Mesothelial cell of epicardium (in vitro differentiated cells): ENCODE measurements at places on chromosomes 4 and X. TPM values are rescaled to one million over a fixed set of nuclear protein-coding genes. Genes with fewer than 3 reads are reported as not detected.

DNA sequence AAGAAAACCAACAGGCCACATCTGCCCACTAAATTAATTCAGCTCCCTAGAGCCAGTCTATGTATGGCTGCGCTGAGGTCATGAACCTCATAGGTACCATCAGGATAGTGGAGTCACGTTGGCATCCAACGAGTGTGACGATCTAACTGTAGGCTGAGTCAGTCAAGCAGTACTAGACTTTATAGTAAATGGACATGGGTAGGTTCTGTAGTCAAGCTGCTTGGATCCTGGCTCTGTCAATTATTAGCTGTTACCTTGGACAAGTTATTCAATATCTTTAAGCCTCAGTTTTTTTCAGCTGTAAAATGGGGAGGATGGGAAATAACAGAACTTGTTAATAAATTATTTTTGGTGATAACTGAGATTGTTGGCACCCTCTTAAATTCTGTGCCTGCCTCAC is 432.4 kb upstream of the RASGEF1B start:
- no peak for DNase-seq

- no peak for DNase-seq
Measured at GRCh38 chr4:74118600-74119338, 19.8 kb upstream of the CXCL2 start.

- DNase-seq, result no peak
Measured at GRCh38 chrX:45889471-45889870, 655.8 kb downstream of the ZNF674 start.

DNA sequence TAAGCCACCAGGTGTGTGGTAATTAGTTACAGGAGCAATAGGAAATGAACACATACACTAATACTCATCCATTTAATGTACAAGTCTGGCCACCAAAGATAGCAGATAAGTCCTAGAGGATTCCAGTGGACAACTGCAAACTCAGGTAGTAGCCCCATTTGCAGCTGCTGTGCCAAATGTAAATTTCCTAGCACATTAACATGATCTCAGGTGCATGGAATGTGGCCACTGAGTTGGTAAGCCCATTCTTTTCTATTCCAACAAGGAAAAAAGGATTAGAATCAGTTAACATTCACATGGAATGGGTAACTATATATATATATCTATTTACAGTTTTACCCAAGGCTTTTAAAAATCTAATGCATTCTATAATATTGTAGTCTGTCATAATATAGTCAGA is 23.3 kb upstream of the FRAS1 start:
- no peak for DNase-seq

GRCh38 chrX:94051926-94052325 is 377.9 kb downstream of the FAM133A start:
- no peak for DNase-seq

DNA sequence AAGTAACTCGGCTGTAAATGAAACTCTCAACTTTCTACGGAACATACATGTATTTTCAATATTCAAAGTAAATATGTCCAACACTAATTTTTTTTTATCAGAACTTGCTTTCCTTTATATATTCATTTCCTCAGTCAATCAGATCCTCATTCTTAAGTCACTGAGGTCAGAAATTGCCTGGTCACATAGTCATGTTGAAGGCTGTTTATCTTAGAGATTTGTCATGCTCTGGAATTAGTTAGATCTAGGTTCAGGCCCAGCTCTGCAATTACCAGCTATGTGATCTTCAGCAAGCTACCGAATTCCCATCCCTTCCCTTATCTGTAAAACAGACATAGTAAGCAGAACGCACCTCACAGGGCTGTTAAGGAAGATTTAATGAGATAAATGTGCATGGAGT is 228.8 kb downstream of the SPCS3 start:
- no peak for DNase-seq

GRCh38 chrX:10582215-10582733 is 38.1 kb downstream of the MID1 start:
- no peak for DNase-seq

- no peak for DNase-seq
Measured at GRCh38 chr4:125434136-125434535, 119.4 kb downstream of the FAT4 start.

DNA sequence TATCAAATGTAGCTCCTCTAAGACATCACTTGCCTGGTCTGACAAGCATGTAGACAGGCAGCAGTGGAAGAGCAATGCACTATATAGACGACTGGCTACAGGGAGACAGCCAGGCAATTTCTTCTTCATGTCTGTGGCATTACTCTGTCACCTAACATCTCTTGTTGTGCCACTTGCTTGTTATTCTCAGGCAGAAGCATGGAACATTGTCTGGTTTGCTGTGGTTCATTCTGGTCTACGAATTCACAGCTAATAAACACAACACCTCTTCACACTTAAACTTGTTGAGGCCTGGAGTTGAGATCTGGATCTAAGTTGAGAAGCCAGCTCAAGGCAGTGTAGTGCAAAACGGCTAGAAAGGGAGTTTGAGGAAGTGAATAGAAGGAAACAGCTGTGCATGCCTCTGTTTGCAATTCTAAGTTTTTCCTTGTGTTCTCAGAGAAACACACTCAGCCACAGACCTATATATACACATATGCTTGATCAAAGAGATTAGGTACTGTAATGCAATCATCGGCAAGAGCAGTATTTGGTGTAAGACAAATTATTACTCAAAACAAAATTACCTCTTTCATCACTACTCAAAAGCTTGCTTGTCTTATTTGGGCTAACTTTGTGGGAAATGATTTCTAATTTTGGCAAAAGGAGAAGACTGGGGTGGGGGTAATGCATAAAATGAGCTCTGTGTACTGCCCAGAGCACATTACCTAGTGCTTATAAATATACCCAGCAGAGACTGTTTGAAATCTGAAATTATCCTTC is 243.8 kb downstream of the PPP3CA start:
- DNase-seq, result no peak

- DNase-seq, result no peak
Measured at GRCh38 chr4:173666-174314, 49.5 kb downstream of the ZNF718 start.

DNA sequence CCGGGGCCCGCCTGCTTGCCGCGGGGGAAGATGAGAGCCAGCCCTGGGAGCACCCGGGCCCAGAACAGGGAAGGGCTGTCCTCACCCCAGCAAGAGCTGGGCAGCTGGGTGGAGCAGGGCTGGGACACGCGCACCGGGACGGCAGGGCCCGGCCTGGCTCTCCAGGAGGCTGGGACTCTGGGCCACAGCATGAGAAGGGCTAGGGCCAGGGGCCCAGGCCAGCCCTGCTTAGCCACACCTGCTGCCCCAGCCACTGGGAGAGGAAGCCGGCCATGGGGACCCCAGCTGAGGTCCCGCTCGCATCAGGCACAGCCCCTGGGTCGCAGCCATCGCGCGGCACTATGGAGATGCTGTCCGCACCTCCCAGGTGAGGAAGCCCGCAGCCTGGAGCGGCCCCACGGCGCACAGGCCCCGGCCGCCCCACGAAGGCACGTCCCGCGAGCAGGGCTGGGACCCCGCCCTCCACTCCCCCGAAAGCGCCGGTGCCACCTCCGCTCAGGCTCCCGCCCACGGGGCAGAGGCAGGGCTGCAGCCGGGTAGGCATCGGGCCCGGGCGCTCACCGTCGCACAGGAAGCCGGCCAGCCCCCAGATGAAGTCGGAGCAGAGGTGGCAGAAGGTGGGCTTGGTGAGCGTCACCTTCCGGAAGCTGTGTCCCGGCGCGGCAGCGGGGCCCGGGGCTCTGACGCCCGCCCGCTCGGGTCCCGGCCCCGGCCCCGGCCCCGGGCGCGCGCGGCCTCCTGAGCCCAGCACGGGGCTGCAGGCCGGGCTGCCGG is 531 bp downstream of the DGKQ start:
- no peak for DNase-seq

DNA sequence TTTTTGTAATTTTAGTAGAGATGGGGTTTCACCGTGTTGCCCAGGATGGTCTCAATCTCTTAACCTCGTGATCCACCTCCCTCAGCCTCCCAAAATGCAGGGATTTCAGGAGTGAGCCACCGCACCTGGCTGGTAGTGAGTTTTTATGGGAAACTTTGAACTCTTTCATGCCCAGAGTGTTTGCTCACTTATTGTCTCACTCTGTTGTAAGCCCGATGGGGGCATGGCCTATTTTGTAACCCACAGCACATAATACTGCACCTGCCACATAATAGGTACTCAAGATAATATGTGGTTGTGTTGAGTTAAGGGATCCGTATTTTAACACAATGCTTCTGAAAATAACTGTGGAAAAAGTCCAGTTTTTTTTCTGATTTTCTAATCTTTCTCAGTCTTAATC is 109.6 kb upstream of the GIMD1 start:
- no peak for DNase-seq

GRCh38 chr4:127211650-127212560 is 420.9 kb upstream of the INTU start:
- no peak for DNase-seq

GRCh38 chr4:54276641-54277430 is 47.7 kb downstream of the PDGFRA start:
- no peak for DNase-seq

DNA sequence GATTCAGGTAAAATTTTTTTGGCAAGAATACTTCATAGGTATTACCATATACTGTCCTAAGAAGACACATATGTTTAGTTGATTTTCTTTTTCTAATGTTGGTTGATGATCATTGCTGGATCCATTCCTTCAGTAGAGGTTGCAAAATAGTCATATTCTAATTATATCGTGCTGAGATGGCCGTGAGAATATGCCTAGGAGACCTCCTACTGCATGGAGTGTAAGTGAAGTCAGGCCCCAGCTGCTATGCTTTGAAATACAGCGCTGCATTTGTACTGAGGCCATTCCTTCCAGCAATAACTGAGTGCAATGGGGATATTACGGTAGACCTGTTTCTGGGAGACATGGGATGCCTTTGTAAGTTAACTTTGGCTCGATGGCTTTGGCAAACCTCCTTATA is 6.7 kb upstream of the PLAC8 start:
- DNase-seq, result no peak

GRCh38 chr4:63708661-63709060 is 700.6 kb downstream of the TECRL start:
- DNase-seq, result no peak

DNA sequence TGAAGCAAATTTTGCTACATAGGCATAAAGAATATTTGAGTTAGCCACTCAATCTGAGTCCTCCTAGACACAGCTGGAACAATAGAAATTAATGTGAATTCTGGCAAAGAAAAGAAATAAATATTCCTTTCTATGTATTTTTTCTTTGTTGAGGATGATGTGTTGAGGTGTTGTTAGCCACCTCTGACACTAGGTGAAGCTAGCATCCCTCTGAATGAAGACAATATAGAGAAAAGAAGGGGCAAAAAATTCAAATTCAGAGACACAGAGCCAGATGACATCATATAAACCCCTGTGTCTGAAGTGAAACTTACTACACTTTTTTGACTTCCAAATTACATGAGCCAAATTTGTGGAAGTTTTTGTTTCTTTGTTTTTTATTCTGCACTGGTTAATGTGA is 34.6 kb upstream of the TMPRSS11D start:
- DNase-seq, result no peak

DNA sequence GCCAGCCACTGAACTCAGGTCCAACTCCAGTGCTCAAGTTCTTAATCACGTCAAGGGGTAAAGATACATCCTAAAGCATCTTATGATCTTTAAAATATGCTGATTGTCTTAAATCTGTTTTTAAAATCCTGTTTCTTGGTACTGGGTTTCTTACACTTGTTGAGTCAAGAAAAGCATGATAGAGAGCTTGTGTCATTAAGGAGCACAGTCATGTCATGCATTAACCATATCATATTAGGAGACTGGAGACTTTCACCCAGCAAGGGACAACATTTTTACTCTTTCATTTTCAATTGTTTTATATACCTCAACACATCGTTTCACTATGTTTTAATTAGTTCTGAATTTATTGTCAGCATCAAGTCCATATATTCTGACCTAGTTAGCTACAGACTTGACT is 41.5 kb downstream of the BCLAF3 start:
- no peak for DNase-seq

DNA sequence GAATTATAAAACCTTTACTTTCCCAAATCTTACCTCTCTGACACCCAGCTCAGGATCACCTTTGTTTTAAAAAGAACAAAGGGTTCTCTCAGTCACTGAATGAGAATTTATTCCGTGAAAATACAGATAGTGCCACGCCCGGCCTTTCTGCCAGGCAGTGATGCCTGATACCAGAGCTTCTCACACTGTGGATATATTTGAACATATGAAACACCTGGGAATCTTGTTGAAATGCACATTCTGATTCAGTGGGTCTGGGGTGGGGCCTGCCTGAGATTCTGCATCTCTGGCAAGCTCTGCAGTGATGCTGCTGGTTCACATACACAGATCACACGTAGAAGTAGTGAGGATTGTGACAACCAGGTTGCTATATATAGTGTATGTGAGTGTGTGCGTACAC is 46.0 kb downstream of the ELOVL6 start:
- DNase-seq, result no peak

GRCh38 chrX:40096395-40097091 is 1.2 kb downstream of the BCOR start:
- no peak for DNase-seq

GRCh38 chrX:149259241-149259640 is 245.9 kb downstream of the IDS start:
- DNase-seq, result no peak

- no peak for DNase-seq
Measured at GRCh38 chrX:51395480-51395809, 62.8 kb downstream of the NUDT10 start.

DNA sequence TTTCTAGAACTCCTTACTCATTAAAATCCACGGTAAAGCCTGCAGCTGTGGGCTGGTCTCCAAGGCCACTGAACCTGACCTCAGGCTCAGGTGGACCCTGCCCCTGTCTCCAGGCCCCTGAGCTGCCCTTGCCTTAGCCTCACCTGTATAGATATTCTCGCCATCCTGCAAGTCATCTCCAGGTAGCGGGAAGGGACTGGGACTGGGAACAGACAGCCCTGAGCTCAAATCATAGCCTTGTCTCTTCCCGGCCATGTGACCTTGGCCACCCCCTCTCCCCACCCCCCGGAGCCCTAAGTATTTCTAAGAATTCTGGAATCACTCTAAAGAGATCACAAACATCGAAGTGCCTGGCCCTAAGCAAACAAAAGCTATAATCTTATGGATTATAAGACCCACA is 17.7 kb downstream of the ABLIM2 start:
- no peak for DNase-seq

DNA sequence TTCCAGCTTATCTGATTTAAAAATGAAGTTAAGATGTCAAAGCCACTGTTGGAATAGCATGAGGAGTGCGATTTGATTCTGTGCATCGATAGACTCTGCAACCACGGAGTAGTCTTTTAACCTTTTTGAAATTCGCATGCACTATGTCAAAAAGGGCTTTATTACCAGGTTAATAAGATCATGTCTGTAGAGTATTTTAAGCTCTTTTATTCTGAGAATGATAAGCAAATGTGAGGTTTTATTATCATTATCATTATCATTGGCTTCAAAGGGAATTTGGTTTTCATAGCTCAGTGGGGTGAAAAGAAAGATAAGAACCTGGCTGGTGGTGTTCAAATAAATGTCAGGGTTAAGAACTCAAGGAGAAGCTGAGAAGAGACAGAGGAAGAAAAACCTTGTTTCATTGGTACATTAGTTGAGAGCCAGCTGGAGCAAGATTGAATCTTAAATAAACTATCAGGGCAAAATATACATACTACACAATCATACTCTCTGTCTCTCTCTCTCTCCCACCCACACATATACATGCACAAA is 102.6 kb downstream of the MMRN1 start:
- no peak for DNase-seq

Gene SAGE1
- total RNA-seq, result not detected in 3 replicates

Gene RASSF6
- 1.3 to 1.8 TPM (median 1.5 TPM) in 3 replicates for total RNA-seq

Gene NOP14
- total RNA-seq, result 27.3 to 30.5 TPM (median 28.5 TPM) in 3 replicates

Gene BMX
- not detected in 3 replicates for total RNA-seq

Gene TEX13D
- total RNA-seq, result not detected in 3 replicates

Gene GABRB1
- not detected in 3 replicates for total RNA-seq

Gene STOX2
- 95.6 to 104 TPM (median 103 TPM) in 3 replicates for total RNA-seq

Gene TSPAN7
- total RNA-seq, result 9.0 to 11.8 TPM (median 10.1 TPM) in 3 replicates

Gene MAP7D3
- 10.3 to 10.6 TPM (median 10.4 TPM) in 3 replicates for total RNA-seq
